ENCODE measurements at places on chromosomes 2 and 18.
A peak's percentile ranks its signal among the peaks of the same experiment; 100 is the strongest.

DNA sequence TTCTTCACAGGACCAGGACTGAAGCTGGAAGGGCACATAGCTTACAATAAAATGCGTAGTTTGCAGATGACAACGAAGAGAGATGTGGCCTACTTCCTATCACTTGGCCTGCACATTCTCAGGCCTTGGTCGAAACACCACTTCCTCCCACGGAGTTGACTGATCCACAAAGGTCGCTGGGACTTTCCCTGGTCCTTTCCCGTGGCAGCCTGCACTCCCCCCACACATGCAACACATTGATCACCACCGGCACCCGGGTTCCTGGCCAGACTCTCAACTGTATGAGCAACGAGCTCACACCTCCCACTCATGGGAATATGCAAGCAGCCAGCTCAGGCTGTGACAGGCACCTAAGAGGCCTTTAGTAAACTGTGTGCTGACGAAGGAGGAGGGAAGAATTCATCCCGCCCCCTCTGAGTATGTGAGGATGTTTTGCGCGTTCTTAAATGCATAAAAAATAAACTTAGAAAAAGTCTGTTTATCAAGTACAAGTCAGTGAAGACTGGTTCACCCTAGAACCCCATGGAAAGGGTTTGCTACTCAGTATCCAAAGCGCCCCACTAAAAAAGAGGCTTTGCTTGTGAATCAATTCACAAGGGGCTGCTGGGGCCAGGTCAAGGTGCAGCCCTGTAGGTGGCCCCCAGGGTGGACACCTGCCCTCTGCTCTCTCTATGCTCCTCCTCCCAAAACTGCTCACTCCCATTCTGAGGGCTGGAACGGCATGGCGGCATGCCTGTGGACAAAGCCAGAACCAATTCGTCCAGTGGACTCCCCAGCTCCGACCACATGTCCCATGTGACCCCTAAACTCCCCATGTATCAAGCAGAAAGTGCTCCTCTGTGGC, 154.3 kb downstream of the EIPR1 start:
- no peak for DNase-seq

- no peak for DNase-seq
Measured at GRCh38 chr2:234823877-234824376, 127.9 kb upstream of the SH3BP4 start.

- DNase-seq = no peak
Measured at GRCh38 chr18:6830916-6831315, 101.4 kb downstream of the ARHGAP28 start.

DNA sequence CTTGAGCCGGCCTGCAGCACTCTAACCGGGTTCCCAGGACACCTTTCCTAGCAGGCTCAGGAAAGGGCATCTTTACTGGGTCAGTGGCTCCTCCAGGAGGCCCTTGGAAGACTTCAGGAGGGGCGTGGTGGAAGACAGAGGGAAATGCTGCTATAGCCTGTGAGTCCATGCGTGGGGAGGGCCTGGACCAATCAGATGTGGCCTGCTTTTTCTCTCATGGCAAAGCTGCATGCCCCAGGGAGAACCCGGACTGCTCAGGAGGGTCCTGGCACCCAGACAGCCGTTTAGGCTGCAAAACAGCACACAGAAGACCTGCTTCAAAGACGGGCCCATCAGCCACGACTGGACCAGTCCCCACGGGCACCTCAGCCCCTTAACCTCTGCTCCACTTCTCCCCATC, 84.4 kb downstream of the EIPR1 start:
- no peak for DNase-seq

GRCh38 chr2:190468814-190469569, 60.8 kb downstream of the MFSD6 start:
- peak; percentile 81 for DNase-seq

GRCh38 chr18:13516855-13517254, 209.5 kb downstream of the FAM210A start:
- no peak for DNase-seq

DNA sequence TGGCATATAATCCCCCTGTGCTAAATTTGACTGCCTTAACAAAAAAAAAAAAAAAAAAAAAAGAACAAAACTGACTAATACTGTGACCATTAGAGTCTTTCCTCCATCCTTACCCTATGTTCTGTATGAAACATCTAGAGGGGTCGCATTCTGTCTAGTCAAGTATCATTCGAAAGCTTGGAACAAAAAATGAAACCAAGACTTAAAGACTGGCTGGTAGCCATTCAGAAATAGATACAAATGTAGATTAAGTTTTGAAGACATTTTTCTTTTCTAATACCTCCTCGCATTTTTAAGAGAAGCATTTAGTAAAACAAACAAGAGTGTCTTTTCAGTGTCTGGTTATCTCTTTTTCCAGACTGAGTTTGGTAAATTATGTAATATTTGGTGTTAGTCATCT, 66.7 kb downstream of the SPATS2L start:
- DNase-seq = no peak

- DNase-seq = no peak
Measured at GRCh38 chr2:119024152-119024551, 82.2 kb downstream of the MARCO start.

GRCh38 chr18:48715711-48716361, 177.0 kb downstream of the CTIF start:
- no peak for DNase-seq

DNA sequence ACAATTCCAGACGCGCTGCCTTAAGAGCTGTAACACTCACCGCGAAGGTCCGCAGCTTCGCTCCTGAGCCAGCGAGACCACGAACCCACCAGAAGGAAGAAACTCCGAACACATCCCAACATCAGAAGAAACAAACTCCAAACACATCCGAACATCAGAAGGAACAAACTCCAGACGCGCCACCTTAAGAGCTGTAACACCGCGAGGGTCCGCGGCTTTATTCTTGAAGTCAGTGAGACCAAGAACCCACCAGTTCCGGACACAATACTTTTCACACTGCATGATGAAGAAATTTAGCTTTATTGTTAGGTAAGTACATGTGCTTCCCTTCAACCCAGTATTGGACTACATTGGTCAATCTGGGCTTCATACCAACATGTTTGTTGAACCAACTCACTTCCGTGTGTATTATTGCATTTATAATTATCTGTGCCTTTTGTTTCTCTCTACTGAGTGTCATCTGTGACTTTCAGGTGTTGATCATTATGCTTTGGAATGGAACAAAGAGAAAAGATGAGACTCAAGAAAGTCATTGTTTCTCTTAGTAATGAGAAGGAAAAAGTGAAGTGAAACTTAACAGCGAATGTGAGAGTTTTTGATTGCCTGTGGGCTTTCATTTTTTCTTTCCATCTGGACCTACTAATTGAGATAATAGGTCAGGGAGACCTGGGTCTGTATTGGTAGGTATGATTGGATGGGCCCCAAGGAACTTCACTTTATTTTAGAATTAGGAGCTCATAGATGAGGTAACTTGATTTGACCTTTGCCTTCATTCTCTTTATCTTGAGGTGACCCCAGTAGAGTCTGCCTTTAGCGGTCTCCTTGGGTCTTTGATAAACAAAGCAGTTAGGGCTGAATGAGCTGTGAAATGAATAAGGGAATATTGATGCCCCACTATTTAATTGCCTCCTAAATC, 76.1 kb upstream of the CAVIN2 start:
- no peak for DNase-seq

DNA sequence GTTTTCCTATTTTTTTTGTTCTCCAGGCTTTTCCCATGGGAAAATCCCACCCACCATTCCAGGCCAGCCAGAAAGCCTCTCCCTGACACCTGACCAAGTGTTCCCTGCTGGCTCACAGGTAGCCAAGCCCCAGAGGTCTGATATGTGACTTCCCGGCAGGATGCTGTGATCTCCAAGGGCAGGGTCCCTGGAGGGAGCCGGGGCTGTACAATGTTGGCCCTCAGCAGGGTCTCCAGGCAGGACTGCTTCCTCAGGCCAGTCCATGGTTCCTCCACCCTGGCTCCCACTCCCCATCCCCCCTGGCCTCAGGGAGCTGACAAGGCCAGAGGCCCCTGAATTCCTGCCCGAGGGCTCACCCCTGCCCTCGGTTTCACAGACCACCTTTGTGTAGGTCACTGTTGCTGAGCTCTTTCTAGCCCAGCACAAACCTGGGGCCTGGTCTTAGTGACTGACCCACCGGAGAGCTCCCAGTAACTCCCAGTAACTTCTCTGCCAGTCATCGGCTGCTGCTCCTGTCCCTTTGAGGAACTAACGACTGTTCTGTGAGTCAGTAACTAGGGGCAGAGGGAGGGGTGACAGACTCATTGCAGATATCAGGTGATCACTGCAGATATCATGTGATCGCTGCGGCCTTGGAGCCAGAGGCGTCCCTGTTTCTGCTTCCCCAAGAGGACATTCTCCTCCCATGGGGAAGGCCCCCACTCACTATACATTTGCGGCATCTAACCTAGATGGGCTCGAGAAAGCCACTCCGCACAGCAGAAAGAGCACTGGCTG, 38.7 kb downstream of the SDC1 start:
- no peak for DNase-seq

GRCh38 chr2:112920923-112921532, 10.1 kb downstream of the IL37 start:
- DNase-seq = no peak

DNA sequence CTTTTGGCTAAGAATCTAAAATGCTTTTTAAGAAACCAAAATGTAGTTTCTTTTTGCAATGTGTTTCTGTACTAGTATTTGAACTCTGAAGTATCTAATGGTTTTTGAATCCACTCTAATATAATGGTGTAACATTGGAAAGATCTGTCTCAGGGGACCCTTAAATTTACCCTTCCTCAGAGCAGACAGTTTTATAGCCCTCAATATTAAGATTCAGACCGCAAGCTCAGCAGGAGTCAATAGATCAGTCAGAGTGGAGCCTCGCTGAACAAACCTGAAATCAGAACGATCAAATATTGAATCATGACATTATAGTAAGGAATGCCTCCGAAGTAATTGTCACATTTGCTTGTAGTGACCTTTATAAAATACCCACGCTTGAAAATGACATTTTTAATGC, 18.3 kb downstream of the SGPP2 start:
- DNase-seq = no peak

GRCh38 chr2:27875089-27875881, 14.9 kb downstream of the RBKS start:
- DNase-seq = no peak

DNA sequence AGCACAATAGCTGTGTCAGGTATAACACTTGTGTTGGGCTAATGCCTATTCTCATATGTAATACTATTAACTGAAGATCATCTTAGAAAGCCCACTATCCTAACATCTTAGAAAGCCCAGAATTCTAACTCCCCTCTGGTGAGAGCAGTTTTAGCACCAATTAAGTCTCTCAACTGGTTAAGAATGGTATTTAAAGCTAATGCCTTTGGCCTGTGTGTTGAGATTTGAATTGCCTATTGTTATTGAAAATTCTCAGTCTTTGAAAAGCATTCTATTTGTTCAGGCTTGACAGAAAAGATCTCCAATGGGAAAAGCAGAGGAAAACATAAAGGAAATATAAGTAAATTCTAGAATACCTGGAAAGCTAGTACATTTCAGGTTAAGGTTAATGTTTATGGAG, 352.5 kb downstream of the ARHGAP15 start:
- no peak for DNase-seq

All from prostate gland (tissue), 2 donors.